ENCODE measurements at places on chromosomes 4 and X.

GRCh38 chr4:152738827-152739226 lies 40.7 kb downstream of the TIGD4 start:
- no peak for DNase-seq

GRCh38 chr4:32462944-32463343 lies 1742.8 kb downstream of the PCDH7 start:
- no peak for DNase-seq

- DNase-seq, result no peak
These were observed 10.1 kb upstream of the ARAP2 start for GRCh38 chr4:36254371-36254770.

DNA sequence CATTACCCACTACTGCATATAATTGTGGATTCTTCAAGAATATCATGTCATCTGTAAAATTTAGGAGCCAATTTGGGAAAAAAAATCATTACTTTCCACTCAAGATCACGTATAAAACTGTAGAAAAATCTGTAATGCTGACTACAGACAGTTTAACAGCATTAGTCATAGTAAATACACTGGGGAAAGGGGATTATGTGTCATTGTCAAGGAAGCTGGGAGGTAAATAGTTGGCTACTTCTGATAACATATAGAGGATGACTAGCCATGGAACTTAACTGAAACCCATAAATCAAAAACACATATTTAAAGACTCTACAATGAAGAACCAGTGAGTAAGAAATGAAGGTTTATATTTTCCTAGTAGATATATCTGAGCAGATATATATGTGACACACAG lies 1666.4 kb upstream of the IGFBP7 start:
- DNase-seq, result no peak

DNA sequence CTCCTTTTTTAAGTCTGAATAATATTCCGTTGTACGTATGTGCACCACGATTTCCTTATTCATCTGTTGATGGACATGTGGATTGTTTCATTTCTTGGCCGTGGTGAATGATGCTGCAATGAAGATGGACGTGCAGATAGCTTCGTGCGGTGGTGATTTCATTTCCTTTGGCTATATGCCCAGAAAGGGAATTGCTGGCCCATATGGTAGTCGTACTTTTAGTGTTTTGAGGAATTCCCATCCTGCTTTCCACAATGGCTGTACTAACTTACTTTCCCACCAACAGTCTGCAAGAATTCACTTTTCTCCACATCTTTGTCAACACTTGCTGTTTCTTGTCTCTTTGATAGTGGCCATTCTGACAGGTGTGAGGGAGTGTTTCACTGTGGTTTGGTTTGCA lies 12.8 kb downstream of the ZFP42 start:
- DNase-seq, result no peak

DNA sequence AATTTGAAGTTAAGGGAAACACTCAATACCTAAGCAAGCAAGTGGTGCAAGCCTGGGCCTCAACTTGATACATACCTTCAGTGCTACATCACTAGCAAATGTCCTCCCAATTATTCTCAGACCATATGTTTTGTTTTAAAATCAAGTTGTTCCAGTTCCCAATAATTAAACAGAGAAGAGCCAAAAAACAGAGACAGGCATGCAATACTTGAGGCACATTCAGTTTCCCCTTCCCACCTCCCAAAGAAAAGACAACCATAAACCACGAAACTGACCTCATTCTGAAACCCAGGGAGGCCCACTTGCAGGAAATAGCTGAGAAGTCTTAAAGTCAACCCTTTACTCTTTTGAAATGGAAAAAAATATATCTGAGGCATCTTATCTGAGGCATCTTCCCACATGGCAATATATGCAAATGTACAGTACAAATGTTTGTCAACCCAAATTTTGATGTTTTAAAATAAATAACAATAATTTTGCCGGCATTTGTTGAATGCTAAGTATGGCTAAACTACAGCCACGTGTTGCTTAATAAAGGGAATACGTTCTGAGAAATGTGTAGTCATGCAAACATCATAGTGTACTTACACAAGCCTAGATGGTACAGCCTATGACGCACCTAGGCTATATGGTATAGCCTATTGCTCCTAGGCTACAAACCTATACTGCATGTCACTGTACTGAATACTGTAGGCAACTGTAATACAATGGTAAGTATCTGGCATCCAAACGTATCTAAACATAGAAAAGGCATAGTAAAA lies 147.5 kb downstream of the TSPAN5 start:
- no peak for DNase-seq

DNA sequence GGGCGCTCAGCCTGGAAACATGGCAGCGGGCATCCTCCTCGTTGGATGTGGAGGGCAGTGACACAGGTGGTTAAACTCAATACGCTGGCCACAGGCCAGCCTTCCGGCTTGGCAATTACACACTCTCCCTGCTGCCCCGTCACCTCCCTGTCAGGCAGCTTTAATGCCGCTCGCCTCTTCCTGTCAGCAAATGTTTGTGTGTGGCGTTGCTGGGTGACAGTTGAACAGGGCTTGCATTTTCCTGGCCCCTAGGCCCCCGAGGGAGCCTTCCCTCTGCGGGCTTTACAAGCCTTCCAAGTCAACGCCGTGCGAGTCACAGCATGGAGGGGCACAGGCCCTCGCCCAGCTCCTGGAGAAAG lies 620.0 kb downstream of the BCOR start:
- peak; percentile 69 for DNase-seq

DNA sequence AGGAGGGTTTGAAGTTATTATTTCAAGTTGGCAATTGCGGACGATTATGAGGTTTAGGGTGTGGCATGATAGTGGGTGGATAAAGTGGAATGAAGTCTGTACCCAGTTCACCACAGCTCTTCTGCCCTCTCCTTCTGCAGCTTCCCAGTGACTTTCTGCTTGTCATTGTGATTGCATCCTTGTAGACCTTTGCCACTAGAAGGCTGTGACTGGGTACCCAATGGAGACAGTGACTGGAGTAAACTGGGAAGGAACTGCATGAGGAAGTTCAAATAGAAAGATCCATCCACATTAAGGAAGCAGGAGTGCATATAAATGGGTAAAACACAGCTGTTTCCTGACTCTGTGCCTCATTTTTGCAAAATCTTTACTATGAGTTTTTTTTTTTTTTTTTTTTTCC lies 53.5 kb upstream of the SPANXN3 start:
- no peak for DNase-seq

GRCh38 chr4:20995015-20995414 lies 294.8 kb downstream of the PACRGL start:
- no peak for DNase-seq

DNA sequence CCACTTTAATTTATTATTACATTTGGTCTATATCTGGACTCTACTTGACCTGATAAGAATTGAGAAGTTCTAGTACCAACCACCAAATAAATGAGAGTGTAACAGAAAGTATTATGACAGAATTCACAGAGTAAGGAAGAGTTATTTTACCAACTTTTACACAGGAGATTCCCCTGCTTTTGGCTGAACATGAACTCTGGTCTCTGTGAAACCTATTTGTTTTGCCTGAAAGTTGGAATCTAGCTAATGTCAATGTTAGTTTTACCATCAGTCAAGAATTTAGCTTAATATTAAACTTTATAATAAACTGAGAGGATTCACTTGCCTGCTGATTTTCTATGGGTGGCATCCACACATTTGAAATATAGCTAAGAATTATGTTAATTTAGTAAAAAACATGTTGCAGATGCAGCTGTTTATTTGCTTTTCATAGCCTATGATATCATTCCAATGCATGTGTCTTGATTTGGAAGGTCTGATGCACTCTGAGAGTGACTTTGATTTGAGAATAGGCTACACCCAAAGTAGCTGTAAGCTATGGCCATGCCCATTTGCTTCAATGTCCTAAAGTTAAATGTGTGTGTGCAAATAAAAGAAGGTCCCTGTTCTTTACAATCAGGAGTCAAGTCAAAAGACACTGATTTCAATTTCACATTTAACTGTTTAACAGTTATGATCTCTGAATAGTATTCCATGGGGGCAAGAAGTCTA lies 150.9 kb upstream of the RASGEF1B start:
- DNase-seq, result no peak

GRCh38 chrX:103730796-103731493 lies 20.2 kb downstream of the TMEM31 start:
- DNase-seq, result peak; percentile 61

- DNase-seq, result no peak
These were observed 47.7 kb downstream of the NELFA start for GRCh38 chr4:1961038-1961437.
